ENCODE measurements at places on chromosomes 12 and 14.
A peak's percentile ranks its signal among the peaks of the same experiment; 100 is the strongest.

DNA sequence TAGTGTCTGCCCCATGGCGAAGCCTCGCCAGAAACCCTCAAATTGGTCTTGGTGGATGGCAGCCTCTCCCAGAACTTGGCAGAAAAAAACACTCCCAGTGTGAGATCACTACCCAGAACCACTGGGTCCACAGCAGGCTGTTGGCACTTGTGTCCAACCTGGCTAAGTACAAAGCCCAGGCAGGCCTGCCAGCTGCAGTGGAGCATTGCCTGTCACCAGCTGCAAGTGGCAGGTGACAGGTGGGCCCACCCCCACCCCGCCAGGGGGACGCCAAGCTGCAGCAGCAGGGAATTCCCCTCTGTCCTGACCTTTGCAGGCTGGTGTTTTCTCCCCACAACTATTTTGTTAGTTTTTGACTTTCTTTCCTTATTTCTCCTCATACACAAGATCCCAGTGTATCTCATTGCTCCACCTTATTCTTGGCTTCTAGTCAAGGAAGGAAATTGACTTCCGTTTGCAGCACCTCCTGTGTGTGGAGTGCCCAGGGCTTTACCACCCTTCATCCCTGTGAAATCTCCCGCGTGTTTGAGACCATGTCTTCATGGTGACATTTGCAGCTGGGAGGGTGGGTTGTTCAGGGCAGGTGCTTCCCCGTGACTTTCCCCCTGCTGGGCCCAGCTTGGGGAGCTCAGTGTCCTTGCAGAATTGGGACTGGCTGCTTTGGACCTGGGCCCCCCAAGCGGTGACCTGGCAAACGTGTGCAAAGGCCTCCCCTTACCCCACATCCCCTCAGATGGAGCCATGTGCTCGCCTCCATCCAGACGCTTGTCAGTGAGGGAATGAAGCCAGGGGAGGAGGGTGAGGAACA lies 73.8 kb upstream of the RIN3 start:
- no peak for DNase-seq

- no peak for DNase-seq
These were observed 151.0 kb downstream of the SLC25A21 start for GRCh38 chr14:37021390-37021789.

GRCh38 chr12:20489645-20490044 lies 121.3 kb downstream of the PDE3A start:
- DNase-seq = no peak

- no peak for DNase-seq
These were observed 2.3 kb downstream of the CDK17 start for GRCh38 chr12:96397756-96398423.

- no peak for DNase-seq
These were observed 208.1 kb downstream of the PHLDA1 start for GRCh38 chr12:75823475-75823874.

DNA sequence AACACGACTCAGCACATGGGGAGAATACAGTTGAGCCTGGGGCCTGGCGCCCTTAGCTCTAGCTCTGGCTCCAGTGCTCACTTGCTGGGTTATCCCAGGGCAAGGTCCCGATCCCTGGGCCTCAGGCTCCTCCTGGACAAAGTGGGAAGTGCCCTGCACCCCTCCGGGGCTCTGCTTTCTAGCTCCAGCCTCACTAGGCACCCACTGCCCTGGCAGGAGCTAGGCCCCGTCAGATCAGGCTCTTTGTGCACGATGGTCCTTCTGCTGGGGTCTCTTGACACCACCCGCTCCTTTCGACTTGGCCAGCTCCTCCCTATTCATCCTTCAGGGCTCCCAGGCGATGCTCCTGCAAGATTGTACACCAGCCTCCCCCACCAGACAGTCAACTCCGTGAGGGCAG lies 23.4 kb downstream of the NCKAP5L start:
- DNase-seq = no peak

GRCh38 chr14:41607966-41608663 lies 1.4 kb downstream of the LRFN5 start:
- no peak for DNase-seq

- DNase-seq = no peak
These were observed 128.0 kb upstream of the RASSF8 start for GRCh38 chr12:25830456-25830855.

DNA sequence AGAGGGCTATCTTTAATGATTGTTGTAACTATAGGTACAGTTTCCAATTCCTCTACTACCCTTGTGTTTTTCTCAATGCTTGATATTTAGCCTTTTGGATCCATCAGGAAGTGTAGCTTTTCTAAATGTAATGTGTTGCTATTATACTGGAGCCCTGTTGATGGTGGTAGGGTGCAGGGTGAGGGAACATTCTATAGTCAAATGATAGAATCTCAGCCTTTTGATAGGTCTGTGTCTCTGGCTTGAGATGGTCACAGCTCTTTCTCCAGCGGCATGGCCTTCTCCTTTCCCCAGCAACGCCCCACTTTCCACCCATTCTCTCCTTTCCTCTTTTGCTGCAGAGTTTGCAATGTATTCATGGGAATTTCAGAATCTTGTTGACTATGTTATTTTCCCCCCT lies 398.6 kb downstream of the RERGL start:
- no peak for DNase-seq

DNA sequence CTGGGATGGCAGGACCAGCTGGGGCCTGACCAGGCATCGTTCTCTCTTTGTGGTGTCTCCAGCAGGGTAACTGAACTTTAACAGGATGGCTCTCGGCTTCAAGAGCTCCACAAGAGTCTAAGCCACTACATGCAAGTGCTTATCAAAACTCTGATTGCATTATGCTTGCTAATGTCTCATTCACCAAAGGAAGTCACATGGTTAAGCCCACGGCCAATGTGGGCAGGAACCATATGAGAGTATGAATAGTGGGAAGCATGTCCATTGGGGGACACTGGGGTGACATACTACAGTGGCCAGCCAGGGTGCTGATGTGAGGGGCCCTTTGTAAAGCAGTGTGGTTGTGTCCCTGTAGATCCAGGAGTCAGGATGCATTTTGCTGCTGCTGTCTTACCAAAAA lies 35.0 kb upstream of the KCNA5 start:
- DNase-seq = no peak

DNA sequence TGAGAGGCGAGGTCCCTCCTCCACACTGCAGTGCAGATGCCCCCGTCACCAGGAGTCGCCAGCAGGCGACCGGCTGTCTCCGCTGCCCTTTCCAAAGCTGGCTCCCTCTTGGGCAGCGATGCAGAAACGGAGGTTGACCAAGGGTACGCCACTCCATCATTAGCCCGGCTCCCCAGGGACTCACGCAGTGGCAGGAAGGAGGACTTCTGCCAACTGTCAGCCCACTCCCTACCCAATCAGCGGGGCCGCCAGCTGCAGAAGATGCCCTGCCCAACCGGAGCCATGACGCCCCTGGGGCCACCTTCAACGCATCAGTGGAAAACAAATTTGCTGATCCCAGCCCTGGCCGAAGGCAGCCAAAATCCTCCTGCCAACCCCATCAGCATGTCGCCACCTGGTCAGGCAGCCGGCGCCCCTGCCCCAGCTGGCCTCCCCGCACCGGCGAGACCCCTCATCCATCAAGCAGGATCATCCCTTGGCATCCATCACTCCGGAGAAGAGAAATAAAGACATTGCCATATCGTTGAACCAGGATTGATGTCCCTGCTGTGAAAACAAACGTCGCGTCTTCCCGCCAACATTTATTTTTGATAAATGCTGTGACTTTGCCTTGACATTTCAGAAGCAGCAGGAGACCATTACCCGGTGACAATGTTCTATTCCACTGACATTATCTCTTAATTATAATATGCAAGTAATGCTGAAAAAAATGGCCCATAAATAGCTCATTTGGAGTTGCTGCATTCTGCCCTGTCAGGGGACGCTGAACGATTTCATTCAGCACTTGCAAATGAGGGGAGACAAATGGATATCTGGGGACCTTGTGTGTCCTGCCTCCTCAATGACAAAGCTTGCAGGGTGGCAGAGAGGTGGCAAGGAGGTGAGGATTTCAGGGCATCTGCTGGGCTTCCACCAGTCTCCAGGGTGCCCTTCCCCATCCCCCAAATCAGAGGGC lies 105.1 kb downstream of the SCARB1 start:
- DNase-seq = no peak

DNA sequence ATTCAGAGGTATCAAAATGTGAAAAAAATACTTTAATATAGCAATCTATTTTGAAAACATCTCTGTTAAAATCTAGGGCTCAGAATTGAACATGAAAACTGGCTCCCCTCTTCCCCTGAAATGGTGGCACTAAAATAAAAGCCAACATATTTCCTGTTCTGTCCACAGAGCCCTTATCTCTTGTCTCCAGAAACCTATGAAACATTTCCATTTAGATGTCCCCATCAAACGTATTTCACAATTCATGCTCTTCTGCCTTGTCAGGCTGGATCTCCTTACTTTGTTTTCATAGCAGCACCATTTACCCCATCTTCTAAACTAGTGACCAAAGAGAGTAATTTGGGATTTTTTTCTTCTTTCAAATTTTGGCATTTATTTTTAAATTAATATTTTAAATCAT lies 42.4 kb downstream of the PDE3A start:
- no peak for DNase-seq

DNA sequence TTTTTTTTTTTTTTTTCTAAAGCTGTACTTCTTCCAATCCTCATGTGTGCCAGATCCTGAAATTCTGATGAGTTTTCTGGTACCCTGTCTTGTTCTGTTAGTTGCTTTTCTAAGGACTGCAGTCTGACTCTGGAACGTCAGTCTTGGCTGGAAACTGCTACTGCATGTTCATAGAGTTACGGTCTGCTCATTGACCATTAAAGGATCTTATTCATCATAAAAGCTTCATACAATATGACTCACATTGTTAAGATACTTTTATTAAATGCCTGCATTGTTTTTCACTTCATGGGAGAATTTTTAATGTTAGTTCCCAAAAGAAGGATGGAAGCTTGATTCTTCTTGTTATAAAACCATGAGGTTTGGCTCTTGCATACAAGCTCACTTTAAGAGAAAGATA lies 233.6 kb downstream of the SYT10 start:
- no peak for DNase-seq

GRCh38 chr12:54060975-54061778 lies 7.5 kb downstream of the HOXC4 start:
- DNase-seq = no peak

DNA sequence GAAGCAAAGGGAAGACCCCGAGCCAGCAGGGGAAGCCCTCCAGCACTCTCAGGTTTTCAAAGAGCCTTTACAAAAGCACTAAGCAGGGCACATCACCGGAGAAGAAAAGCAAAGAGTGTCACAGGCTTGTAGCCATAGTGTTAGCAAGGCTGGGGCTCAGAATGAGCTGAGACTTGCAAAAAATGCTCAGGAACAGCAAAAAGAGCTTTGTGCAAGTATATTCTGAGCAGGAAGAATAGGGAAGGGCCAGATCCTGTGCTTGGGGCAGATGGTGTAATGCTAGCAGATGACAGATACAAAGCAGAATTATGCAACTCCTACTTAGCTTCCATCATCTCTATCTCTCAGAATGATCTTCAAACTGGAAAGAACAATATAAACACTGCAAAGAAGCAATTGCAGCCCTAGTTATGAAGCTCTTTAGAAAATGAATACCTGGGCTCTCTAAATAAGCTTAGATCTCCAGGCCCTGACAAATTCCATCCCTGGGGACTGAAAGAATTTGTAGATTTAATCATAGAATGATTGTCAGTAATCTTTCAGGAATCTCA lies 23.7 kb upstream of the PARP11 start:
- DNase-seq = no peak

GRCh38 chr14:92613008-92613658 lies 99.6 kb downstream of the RIN3 start:
- DNase-seq = peak; percentile 45

DNA sequence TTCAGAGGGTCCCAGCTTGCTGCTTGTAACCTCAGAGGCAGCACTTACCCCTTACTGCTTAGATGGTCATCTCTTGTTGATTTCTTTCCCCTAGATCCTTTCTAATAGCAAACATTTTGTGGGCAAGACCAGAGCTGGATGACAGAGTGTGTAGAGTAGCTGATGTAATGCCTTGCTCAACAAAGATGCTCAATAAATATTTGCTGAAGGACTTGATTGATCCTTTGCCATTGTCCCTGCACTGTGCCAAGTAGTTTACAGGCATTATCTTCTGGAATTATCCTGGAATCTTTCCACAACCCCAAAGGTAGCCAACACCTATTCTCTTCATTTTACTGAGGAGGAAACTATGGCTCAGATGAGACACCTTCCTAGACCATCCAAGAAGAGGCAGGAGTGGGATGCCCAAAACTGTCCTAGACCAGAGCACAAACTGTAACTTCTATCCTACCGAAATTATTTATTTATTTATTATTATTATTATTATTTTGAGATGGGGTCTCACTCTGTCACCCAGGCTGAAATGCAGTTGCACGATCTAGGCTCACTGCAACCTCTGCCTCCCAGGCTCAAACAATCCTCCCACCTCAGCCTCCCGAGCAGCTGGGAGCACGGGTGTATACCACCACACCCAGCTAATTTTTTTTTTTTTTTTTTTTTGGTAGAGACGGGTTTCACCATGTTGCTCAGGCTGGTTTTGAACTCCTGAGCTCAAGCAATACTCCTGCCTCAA lies 1.4 kb downstream of the MMAB start:
- DNase-seq = no peak

DNA sequence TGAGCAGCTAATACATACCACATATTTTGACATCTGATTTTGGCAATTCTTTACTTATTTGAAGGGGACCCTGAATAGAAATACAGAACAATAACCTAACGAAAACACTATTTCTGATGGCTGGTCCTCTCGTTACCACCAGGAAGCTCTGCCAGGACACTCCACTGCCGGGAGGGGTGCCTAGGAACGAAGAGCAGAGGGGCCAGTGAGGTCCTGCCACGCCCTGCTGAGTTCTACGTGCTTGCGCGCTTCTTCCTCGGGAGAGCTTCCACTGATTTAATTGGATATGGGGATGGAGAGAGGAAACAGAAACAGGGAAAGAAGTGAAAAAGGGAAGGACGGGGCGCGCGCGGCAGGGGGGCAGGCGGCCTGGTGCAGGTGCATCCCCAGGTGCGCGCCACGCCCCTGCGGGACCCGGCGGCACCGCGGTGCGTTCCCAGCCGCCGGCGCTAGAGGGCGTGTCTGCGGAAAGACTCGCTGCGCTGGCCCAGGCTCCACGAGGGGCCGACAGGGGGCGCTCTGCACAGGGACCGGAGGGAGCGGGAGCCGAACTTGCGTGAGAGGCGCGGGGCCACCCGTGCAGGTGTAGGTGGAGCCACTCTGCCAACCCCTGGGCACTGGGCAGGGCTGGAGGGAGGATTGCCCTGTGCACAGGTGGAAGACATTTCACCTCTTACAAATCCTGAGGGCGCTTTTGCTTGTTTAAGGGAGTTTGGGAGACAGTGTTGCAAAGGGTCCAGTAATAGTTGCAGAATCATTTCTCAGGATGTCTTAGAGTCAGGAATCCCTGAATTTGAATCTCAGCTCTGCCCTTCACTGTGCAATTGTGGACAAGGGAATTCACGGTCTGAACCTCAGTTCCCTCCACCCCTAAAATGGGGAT lies 986.3 kb upstream of the TMEM132C start:
- DNase-seq = peak; percentile 48
